ENCODE measurements at places on chromosomes 3 and 15.

DNA sequence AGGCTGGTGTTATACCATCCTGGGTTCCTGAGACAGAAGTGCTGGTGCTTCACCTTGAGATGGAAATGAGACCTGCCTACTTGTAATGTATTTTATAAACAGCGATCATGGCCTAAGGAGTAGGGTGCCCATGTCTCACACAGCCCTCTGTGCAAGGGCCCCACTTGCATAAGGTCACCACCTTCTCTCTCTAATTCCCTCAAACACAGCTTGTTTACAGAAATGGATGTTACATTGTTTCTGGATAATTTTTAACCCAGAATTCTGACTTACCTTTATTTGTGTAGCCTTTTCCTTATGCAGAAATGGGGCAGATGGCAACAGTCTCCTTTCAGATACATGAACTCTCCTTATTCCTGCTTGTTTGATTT, 95.1 kb upstream of the UMPS start:
- no peak for DNase-seq

- DNase-seq = no peak
Measured at GRCh38 chr3:139299261-139300132, 44.3 kb upstream of the MRPS22 start.

- no peak for DNase-seq
Measured at GRCh38 chr3:168531116-168531515, 435.4 kb upstream of the GOLIM4 start.

GRCh38 chr3:44970926-44971490, 5.0 kb downstream of the ZDHHC3 start:
- DNase-seq = no peak

GRCh38 chr15:46548989-46549388, 914.2 kb downstream of the SQOR start:
- no peak for DNase-seq

DNA sequence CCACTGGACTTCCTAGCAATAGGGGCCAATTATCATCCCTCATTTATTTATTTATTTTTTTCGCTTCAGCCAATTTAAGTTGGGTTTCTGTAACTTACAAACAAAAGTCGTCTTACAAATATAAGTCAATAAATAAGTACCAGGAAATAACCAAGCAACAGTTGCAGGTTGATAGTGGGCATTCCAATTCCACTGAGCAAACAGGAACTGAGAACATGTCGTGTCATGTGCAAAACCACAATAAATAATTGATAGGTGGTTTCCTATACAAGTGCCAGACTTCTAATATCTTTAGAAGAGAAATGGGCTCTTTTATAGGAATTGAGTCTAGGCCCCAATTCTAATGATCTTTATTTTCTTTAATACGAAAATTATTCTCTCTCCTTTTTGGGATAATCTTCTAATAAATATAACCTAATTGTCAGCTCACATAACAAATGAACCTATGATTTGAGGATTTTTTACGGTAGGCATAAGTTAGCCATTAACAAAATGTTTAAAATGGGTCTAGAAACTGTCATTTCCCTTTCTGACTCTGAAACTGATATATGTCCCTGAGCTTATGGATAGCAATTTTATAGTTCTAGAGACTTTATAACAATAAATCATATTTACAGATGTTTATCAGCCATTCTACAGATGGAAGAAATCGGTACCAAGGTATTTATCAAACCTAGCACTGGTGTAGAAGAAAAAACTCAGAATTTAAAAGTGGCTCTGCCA, 571.8 kb downstream of the FOXP1 start:
- DNase-seq = peak; percentile 13

DNA sequence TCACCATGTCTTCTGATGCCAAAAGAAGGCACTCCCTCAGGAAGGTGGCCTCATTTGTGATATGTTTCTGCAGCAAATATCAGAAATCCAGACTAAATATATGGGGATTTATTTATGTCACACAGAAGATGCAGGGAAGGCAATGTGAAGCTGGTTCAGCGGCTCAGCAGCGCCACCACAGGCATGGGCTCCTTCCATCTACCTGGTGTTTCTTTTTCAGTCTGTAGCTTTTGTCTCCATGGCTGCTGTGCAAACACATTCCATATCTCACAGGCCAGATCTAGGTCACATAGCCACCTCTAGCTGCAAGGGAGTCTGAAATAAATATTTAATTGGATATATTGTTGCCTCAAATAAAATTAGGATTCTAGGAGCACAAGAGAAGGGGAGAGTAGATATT, 502.1 kb upstream of the IL12A start:
- DNase-seq = no peak

DNA sequence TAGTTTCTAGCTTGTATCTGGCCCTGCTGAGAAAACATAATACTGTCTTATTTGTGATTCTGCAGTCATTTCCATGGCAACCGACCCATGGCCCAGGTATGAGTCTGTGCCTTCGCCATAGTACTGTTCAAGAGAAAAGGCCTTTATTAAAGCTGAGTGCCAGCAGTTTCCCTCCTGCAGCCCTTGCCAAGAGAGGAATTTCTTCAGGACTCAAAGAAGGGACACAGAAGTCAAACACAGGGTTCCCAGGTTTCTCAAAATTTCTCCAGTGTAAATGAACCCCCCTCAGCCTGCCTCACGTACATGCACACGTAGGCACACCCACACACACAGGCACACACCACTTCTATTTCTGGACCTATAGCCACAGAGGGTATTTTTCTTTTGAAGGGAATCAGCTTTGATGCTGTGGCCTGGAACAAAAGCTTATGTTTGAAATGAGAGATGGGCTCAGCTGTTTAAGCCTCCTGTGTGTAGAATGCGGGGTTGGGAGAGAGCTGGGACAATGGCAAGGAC, 269.2 kb downstream of the PDCD6IP start:
- DNase-seq = no peak

DNA sequence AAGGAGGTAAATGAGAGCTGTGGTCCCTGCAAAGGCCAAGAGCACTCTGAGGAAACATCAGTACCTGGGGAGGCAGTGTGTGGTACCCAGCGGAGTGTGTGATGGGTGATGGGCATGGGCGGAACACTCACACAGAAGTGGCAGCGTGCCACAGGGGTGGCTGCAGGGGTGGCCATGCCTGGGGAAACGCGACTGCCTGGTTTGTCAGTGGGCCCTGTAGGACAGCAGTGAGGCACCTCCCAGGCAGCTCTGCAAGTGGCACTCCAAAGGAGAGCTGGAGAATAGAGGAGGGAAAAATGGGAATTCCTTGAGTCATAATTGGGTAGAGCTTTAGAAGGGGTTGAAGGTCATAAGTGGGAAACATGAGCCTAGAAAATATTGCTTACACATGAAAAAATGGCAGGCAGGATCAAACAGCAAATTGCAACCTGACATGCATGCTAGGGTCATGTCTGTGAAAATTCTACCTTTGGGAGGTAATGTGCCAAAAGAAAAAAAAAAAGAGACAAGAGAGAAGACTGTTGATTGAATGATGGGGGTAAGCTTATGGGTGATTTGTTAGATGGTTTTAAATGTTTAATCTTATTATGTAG, 138.4 kb downstream of the RPLP1 start:
- DNase-seq = no peak

DNA sequence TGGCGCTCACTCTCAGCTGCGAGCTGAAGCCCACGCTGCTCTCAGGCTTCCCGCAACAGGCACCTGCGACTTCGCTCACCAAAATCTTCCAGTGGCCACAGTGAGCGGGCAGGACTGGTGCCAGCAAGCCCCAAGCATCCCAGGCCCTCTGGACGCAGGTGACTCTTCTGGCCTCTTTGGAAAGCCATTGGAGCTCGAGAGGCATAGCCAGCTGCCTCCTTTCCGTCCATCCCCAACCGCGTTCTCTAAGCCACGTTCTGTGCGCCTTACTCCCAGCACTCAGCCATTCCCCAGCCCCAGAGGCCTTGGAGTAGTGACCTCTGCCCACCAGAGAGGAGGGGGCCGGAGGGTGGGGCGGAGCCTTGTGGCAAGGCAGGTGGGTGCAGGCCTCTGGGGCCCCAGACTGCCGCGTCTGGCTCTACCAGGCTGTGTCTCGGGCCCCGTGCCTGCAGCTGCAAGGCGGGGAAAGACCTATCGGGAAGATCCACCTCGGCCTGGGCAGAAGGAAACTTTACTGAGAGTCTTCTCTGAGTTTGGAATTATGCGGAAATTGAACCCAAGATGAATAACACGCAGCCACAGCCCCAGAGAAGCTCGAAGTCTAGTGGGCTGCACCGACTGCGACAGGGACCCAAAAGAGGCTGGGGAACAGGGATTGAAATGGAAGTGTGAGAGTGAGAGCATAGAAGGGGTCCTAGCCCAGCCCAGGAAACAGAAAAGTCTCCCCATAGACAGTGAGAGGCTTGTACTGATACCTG, 3.6 kb upstream of the SOX14 start:
- DNase-seq = no peak

DNA sequence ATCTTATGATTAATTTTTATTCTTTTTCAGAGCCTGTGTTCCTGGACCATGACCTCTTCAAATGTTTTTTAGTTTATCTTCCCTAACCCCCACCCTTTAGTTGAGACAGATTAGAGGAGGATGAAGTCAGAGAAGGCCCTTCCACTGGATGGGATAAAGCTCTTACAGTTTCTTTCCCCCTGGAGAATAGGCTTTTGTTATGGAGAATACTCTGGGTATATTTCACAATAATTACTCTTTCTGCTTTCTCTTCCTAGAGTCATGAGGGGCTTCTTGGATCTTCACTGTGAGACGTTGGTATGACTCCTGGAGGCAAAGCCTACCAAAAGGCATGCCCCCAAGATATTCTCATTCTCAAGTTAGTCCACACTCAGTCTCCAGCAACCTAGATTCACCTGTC, 144.4 kb upstream of the THRB start:
- no peak for DNase-seq

DNA sequence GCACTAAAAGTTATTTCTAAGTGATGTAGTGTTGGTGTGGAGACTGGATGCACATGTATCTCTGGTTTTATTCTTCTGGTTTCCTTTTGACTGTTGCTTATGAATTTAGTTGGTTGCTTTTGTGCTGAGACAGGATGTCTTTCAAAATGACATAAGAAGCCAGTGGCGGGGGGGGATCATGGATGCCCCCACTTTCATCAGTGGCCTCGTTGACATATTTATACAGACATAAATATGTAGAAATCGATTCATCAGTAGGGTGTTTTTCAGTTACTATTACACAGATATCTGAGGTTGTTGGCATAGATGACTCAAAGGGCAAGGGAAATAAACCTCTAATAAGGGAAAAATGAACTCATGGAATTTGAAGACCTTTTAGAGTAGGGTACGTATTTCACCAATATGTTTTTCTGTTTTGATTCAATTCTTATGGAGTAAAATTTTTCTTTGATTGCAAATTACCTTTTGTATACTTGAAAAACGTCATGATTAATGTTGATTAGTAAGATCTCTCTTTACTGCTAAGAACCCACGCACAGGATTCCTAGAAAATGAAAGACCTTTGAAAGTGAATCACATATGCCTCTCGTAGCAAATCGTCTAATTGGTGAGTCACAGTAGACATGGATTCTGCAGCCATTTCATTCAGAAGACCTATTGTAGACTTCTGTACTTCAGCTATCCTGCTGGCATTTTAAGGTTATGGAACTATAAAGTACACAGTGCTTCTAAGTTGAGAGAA, 97.4 kb upstream of the RBMS3 start:
- no peak for DNase-seq

DNA sequence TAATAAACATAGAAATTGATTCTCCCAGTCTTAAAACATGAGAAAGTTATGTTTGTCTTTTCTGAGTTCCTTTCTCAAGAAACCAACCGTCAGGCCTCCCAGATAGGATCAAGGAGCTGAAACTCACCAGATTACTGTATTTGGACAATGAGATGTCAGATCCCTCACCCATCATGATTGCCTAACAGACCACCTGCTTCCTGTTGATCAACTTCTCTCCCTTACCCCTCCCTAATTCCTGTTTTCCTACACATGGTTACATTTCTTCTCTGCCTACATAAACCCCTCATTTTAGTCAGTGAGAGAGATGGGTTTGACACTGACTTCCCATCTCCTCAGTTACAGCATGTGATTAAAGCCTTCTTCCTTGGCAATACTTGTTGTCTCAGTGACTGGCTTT, 917.5 kb downstream of the FHIT start:
- no peak for DNase-seq

- no peak for DNase-seq
Measured at GRCh38 chr3:49656541-49657112, 17.5 kb upstream of the APEH start.

DNA sequence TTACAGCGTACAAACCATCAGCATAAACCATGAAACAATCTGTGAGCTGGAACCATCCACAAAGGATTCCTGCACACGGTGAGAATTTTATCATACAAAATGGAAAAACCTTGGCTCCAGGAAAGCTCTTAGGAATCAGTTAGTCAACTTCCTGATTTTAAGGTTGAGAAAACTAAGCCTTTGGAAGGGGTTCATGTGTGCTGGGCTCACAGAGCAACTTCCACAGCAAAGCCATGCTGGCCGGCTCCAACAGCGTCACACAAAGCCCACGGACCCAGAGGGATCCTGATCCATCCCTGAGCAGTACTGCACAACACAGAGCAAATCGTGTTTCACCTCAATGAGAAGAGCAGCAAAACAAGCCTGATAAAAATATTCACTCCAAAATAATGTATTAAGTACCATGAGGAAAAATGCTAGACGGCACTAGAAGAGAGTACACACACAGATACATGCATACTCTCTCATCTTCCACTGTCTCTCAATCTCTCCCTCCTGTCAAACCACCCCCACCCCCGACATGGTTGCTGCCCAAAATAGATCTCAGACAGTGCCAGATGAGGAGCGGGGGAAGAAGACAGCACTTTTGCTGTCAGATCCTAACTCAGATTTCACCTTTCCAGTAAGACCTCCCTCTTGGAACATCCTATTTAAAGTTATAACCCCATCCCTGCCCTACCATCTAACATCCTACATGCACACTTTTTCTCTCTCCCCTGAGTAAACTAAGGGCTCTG, 58.6 kb downstream of the MB21D2 start:
- no peak for DNase-seq

DNA sequence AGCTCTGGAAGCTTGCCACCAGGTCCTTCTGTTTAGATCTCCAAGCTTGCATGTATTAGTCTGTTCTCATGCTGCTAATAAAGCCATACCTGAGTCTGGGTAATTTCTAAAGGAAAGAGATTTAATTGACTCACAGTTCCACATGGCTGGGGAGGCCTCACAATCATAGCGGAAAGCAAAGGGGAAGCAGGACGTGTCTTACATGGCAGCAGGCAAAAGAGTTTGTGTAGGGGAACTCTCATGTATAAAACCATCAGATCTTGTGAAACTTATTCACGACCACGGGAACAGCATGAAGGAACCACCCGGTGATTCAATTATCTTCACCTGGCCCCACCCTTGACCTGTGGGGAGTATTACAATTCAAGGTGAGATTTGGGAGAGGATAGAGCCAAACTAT, 147.0 kb upstream of the PROK2 start:
- DNase-seq = no peak

DNA sequence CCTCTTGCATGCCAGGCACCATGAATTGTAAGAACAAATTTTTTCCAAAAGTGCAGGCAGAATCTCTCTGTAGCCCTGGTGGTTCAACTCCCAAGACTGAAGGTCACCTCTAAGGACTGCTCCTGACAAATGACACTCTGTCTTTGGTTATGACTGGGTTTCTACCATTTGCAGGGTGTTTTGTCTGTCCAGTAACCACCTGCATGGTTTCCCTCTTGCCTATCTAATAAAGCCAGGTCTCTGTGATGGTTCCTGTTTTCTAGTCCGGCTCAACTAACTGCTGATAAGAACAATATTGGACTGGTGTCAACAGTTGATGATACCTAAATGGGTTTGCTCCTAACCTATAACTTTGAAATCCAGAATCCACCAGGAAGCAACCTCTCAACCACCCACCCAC, 43.7 kb downstream of the ATP8B4 start:
- DNase-seq = no peak

- no peak for DNase-seq
Measured at GRCh38 chr15:25368850-25369249, 70.0 kb downstream of the UBE3A start.

GRCh38 chr15:89633585-89633984, 21.7 kb downstream of the KIF7 start:
- no peak for DNase-seq

All from CD4-positive, alpha-beta T cell treated with Interferon gamma for 1 hour (primary cell).